ENCODE measurements at places on chromosomes 5 and 9. TPM values are rescaled to one million over a fixed set of nuclear protein-coding genes. Genes with fewer than 3 reads are reported as not detected.

DNA sequence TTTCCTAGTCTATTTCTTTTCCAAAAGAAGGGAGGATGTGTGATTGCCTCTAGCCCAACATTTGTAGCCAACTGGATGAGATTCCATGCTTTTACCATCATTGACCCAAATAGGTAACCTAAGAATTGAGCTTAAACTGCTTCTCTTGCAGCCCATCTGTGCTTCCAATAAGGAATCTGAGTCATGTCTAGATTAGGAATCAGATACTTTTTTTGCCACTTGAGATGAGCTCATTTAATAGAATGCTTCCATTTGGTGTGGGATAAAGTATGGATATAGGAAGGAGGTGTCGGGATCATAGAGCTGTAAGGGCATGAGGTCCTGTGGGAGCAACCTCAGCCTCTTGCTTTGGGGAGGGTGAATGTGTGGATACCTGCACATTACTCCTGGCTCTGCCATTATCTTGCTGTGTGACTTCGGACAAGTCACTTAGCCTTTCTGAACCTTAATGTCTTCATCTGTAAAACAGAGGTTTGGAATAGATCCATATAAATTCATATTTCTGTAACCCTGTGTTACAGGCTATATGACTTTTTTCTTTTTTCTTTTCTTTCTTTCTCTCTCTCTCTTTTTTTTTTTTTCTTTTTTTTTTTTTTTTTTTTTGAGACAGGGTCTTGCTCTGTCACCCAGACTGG is 56.2 kb downstream of the MAP1B start:
- H3K4me3 ChIP-seq = no peak overlapping the region
- no peak for DNase-seq
- H3K36me3 ChIP-seq = peaks cover 6% of the 10 kb centered on the region
- no peak overlapping the region for H3K27ac ChIP-seq

GRCh38 chr5:10695759-10696543 is 65.1 kb downstream of the DAP start:
- no peak for DNase-seq
- no peaks in the 10 kb centered on the region for H3K27me3 ChIP-seq
- H3K4me3 ChIP-seq = no peak overlapping the region
- H3K4me1 ChIP-seq = peaks cover 10% of the 10 kb centered on the region
- H3K27ac ChIP-seq = no peak overlapping the region
- peaks cover 2% of the 10 kb centered on the region for H3K36me3 ChIP-seq

DNA sequence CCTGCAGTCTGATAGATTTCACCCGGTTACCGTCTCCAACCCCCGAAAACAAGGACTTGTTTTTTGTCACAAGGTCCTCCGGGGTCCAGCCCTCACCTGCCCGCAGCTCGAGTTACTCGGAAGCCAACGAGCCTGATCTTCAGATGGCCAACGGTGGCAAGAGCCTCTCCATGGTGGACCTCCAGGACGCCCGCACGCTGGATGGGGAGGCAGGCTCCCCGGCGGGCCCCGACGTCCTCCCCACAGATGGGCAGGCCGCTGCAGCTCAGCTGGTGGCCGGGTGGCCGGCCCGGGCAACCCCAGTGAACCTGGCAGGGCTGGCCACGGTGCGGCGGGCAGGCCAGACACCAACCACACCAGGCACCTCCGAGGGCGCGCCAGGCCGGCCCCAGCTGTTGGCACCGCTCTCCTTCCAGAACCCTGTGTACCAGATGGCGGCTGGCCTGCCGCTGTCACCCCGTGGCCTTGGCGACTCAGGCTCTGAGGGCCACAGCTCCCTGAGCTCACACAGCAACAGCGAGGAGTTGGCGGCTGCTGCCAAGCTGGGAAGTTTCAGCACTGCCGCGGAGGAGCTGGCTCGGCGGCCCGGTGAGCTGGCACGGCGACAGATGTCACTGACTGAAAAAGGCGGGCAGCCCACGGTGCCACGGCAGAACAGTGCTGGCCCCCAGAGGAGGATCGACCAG is 121.3 kb downstream of the DAB2IP start:
- peak; percentile 39 for DNase-seq
- H3K27ac ChIP-seq = no peak overlapping the region
- no peak overlapping the region for H3K4me3 ChIP-seq
- no peaks in the 10 kb centered on the region for H3K27me3 ChIP-seq

DNA sequence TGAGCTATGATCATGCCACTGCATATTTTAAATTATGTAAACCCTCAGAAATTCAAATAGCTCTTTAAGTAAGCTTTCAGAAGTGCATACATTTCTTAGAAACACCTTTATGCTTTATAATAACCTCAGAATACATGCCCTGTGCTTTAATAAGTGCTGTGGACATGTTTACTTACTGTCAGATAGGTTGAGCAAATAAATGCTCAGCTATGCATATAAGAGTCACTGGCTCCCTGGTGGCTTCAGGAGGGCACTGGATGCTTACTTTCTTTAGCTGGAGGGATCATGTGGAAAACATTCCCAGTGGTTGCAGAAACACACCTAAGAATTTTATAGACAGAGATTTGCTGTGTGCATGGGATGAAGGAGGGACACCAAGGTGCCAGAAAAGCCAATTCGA is 74.4 kb downstream of the PDE6A start:
- H3K27ac ChIP-seq = no peak overlapping the region
- H3K27me3 ChIP-seq = no peaks in the 10 kb centered on the region
- no peaks in the 10 kb centered on the region for H3K36me3 ChIP-seq
- no peak overlapping the region for H3K4me3 ChIP-seq
- H3K4me1 ChIP-seq = peaks cover 10% of the 10 kb centered on the region
- no peak for DNase-seq

DNA sequence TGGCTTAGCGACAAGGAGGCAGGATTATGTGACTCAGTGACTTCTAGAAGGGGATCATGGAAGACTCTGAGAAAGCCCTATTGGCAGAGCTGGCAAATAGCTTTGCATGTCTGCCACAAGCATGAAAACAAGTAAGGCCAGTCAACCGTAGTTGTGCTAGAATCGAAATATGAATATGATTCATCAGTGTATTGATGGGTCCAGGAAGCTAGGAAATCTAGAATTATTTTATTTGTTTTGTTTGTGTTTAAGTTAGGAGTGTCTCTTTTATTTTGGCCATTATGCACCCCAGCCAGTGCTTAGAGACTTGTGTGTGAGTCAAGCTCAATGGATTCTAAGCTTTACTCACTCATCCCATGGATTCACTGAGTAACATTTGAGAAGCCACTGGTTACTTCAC is 3.8 kb upstream of the ITGA2 start:
- H3K4me1 ChIP-seq = peaks cover 15% of the 10 kb centered on the region
- H3K4me3 ChIP-seq = no peak overlapping the region

- peaks cover 3% of the 10 kb centered on the region for H3K4me1 ChIP-seq
- no peak overlapping the region for H3K4me3 ChIP-seq
- no peak overlapping the region for H3K27ac ChIP-seq
- no peak for DNase-seq
These were observed 203.9 kb downstream of the CDK5RAP2 start for GRCh38 chr9:120376101-120376500.

- DNase-seq = no peak
- peaks cover 18% of the 10 kb centered on the region for H3K4me1 ChIP-seq
- no peaks in the 10 kb centered on the region for H3K27me3 ChIP-seq
- H3K36me3 ChIP-seq = peaks cover 52% of the 10 kb centered on the region
These were observed 18.3 kb upstream of the PHYHD1 start for GRCh38 chr9:128902351-128903078.

DNA sequence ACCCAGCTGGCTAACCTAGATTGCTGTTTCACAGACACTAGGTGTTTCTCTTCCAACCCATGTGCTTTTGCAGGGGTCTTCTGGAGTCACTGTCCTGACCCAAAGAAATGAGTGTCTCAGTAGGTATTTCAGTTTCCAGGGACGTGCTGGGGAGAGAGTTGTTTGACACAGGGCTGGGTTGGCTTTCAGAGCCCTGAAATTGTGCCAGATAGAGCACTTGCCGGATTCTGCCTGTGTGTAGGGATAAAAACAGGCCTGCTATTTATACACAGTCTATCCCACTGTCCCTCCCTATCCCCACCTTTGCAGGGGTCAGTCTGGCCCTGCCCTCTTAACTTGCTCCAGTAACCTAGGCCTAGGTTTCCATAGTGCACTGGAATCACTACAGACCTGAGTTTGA is 957 bp upstream of the HBEGF start:
- DNase-seq = no peak
- H3K27ac ChIP-seq = no peak overlapping the region
- H3K36me3 ChIP-seq = peaks cover 9% of the 10 kb centered on the region
- peaks cover 5% of the 10 kb centered on the region for H3K27me3 ChIP-seq
- no peak overlapping the region for H3K4me3 ChIP-seq
- H3K4me1 ChIP-seq = peaks cover 20% of the 10 kb centered on the region

DNA sequence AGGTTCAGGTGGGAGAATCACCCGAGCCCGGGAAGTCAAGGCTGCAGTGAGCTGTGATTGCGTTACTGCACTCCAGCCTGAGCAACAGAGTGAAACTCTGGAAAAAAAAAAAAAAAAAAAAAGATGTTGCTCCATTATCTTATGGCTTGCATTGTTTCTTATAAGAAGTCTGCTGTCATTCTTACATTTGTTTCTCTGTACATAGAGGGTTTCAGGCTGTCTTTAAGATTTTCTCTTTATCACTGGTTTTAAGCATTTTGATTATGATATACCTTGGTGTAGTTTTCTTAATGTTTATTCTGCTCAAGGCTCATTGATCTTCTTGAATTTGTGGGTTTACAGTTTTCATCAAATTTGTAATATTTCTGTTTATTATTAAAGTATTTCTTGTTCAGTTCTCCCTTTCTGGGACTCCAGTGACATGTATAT is 35.2 kb downstream of the MVB12B start:
- no peak overlapping the region for H3K27ac ChIP-seq
- H3K36me3 ChIP-seq = no peaks in the 10 kb centered on the region
- DNase-seq = no peak
- H3K27me3 ChIP-seq = no peaks in the 10 kb centered on the region

DNA sequence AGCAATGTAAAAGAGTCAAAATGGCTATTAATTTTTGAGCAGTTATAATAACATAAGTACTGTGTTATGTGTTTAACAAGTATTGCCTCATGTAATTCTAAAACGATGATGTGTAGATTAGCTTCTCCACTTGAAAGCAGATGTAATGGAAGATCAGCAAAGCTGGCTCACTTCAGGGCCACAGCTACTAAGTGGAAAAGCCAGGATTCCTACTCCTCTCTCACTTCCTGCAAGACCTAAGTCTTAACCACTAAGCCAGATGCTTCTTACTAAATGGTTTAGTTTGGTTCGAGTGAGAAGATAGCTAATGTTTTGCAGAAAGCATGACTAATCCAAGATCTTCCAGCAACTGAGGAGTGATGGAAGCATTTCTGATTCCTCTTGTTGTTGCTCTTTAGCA is 15.7 kb upstream of the TNC start:
- H3K4me1 ChIP-seq = no peaks in the 10 kb centered on the region
- DNase-seq = no peak
- H3K27ac ChIP-seq = no peak overlapping the region
- no peaks in the 10 kb centered on the region for H3K36me3 ChIP-seq
- H3K27me3 ChIP-seq = no peaks in the 10 kb centered on the region
- no peak overlapping the region for H3K4me3 ChIP-seq

DNA sequence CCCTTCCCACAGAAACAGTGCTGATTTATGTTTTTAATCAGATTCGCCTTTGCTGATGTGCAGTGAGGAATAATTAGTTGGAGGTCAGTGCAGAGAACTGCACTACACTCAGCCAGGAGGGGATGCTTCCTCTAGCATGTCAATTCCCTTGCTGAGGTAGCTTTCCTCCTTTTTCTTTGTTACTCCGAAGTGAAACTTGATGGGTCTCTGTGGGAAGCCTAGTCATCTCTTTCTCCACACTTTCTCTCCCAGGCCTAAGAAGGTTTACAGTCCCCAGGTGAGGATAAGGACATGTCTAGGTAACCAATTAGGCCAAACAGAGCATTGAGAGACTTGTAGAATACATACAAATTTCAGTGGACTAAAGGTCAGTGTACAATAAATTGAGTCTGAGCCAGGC is 461.8 kb downstream of the KIF4B start:
- no peak overlapping the region for H3K4me3 ChIP-seq
- no peaks in the 10 kb centered on the region for H3K27me3 ChIP-seq

DNA sequence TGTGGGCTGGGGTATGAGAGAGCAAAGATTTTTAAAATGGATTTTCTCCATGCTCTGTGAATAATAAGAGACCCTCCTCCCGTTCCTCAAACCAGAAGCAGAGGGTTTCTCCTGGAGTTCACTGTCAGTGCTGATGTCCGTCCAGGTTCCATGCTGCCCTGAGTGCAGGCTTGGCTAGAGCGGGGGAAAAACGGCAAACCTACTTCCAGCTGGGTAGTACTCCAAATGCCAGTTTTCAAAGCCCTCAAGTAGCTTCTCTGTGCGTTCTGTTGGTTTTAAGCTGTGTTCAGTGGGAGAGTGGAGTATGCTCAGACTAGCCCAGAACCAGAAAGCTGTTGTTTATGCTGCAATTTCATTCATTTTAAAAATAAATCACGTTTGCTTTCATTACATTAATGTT is 40.3 kb downstream of the RASGEF1C start:
- H3K36me3 ChIP-seq = peaks cover 5% of the 10 kb centered on the region
- no peaks in the 10 kb centered on the region for H3K27me3 ChIP-seq
- H3K4me3 ChIP-seq = no peak overlapping the region
- DNase-seq = no peak

- no peaks in the 10 kb centered on the region for H3K27me3 ChIP-seq
- no peaks in the 10 kb centered on the region for H3K4me1 ChIP-seq
- DNase-seq = no peak
- H3K27ac ChIP-seq = no peak overlapping the region
- H3K4me3 ChIP-seq = no peak overlapping the region
These were observed 64.9 kb downstream of the ZNF354C start for GRCh38 chr5:179124853-179125788.

DNA sequence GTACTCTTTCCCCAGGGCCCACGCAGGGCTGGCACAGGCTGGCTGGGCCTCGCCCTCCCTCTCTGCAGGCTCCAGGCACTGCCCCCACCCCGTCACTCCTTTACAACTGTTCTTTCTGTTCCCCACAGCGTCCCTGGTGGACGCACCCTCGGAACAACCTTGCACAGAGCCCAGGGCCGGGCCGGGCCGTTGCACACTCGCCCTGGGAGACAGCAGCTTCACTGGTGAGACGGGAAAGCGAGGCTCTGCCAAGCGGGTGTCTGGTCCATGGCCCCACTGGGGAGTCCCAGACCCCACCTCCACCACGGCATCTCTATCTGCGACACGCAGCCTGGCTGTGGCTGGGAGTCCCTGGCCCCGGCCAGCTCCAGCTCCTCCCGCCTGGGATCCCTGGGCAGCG is 18.4 kb upstream of the QSOX2 start:
- no peak for DNase-seq
- H3K4me1 ChIP-seq = peaks cover 32% of the 10 kb centered on the region
- peaks cover 3% of the 10 kb centered on the region for H3K36me3 ChIP-seq
- no peak overlapping the region for H3K27ac ChIP-seq
- no peaks in the 10 kb centered on the region for H3K27me3 ChIP-seq
- H3K4me3 ChIP-seq = no peak overlapping the region

Gene BHMT2
- total RNA-seq = 4.3 TPM

Gene SPINK6
- not detected for total RNA-seq

Gene UBLCP1
- total RNA-seq = 31.2 TPM

Gene UNC5A
- 3.1 TPM for total RNA-seq

Gene SPAAR
- 0.69 TPM for total RNA-seq

Gene PCSK1
- total RNA-seq = 65.5 TPM

Gene PHAX
- total RNA-seq = 85.4 TPM

Gene LCN1
- not detected for total RNA-seq
